Fibroblast of skin of abdomen (primary cell): ENCODE measurements at places on chromosomes 4 and X.
A peak's percentile ranks its signal among the peaks of the same experiment; 100 is the strongest.

GRCh38 chr4:21507439-21507838 lies 441.1 kb downstream of the KCNIP4 start:
- DNase-seq, result no peak

GRCh38 chr4:176788248-176788647 lies 4.5 kb downstream of the VEGFC start:
- DNase-seq, result no peak

GRCh38 chr4:54933579-54933978 lies 191.8 kb downstream of the KDR start:
- no peak for DNase-seq

DNA sequence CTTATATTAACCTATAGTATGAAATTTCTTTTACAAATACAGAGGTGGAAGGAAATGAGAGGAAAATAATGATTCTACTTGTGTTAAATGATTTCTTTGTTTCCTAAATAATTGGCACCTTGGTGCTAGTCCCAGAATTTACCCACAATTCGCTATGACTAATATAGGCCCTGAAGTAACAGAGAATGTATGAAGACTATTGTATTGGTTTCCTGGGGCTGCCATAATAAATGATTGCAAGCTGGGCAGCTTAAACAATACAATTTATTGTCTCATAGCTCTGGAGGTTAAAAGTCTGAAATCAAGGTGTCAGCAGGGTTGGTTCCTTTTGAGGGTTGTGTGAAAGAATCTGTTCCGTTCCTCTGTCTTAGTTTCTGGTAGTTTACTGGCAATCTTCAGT lies 74.8 kb upstream of the GPRIN3 start:
- DNase-seq, result no peak

GRCh38 chr4:1045193-1045594 lies 33.8 kb downstream of the FGFRL1 start:
- no peak for DNase-seq

- DNase-seq, result peak; percentile 10
These were observed 33.9 kb downstream of the CPLX1 start for GRCh38 chr4:791898-792625.

DNA sequence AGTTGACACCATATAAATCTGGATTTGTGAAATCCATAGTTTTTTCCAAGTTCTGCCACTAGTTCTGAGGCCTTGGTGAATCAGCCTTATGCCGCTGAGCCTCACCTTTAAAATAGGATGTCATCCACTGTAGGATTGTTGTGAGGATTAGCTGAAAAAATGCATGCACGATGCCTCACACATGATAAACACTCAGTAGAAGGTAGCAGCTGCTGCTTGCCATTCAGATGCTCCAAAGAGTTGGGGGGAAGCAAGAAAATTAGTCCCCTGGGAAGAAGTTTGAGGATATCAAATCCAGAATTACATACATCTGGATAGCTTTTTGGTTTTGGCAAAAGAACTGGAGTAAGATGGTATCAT lies 7.4 kb downstream of the MMAA start:
- peak; percentile 21 for DNase-seq

DNA sequence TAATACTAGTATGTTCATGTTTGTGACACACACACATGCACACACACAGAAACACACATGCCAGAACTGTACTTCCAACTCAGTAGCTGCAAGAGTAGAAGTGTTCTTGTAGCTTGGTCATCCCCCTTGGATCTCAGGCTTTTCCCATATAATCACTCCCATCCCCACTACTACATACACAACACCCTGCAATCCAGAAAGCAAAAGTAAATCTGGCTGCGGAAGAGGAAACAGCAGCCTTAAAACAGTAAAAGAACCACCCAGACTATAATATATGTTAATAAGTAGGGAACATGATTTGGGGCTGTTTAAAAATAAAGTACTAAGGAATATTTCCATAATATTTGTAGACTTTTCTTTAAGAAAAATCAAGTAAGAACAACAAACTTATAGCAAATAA lies 103.2 kb downstream of the AMMECR1 start:
- DNase-seq, result no peak

- DNase-seq, result no peak
These were observed 15.3 kb downstream of the SMIM20 start for GRCh38 chr4:25929298-25929686.

GRCh38 chrX:119155416-119156035 lies 27.9 kb upstream of the KIAA1210 start:
- DNase-seq, result peak; percentile 87

GRCh38 chr4:87101543-87102199 lies 118.7 kb downstream of the KLHL8 start:
- no peak for DNase-seq

DNA sequence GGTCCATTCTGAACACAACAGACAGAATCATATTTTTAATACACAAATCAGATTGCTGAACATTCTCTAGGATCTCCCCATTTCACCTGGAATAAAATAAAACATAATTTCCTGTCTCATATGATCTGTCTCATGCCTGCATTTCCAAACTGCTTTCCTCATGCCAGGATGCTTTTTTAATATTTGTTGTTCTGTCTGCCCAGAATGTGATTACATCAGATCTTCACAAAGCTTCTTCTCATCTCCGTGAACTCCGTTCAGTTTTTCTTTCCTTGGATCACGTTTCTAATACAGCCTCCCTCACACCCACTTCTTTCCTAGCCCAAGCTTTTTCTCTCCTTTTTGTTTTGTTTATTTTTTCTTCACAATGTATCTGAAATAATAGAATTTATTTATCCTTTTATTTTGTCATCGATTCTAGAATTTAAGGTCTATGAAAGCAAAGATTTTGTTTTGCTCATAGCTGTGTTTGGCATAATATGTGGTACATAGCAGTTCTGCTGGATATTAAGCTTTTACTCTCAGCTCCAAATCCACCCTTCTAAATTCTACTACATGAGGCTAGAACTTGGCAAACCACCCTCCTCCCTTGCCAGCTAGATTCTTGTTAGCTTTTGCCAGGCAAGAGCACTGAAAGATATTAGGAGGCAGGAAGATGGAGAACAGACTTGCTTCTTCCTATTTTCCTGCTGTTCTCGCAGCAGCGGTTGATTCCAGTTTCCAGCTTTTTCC lies 165.5 kb upstream of the SLIT2 start:
- DNase-seq, result no peak

GRCh38 chrX:125520029-125520428 lies 200.4 kb downstream of the TEX13C start:
- no peak for DNase-seq
